ENCODE measurements at places on chromosomes 6 and 20.

DNA sequence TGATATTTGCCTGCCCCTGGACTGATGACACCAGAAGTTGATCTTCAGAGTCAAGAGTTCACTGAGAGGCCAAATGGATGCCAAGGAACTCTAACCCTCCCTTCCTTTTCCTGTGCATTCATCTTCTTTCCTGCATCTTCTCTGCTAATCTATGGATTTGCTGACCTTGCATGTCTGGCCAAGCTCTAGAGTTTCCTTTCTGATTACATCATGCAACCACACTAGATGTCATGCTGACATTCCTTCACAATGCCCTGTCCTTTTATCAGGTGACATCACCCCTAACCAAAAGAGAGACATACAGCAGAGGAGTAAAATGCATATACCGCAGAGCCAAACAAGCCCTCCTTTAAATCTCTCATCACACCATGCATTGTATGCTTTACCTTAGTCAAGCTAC is 487.6 kb downstream of the TFAP2A start:
- no peak for DNase-seq

DNA sequence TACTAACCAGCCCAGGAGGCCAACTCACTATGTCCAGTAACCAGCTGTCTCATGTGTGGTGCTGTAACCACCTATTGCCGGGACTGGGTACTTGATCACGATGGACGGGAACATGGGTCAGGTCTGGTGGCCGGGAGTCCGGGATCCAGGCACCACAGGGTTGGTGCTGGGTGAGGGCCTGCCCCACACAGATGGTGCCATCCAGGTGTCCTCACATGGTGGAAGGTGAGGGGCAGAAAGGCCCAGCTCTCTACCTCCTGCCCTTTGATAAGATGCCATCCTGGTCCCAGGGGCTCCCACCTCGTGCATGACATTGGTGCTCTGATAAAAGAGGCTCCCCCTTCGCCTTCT is 116.3 kb downstream of the TAF4 start:
- no peak for DNase-seq

DNA sequence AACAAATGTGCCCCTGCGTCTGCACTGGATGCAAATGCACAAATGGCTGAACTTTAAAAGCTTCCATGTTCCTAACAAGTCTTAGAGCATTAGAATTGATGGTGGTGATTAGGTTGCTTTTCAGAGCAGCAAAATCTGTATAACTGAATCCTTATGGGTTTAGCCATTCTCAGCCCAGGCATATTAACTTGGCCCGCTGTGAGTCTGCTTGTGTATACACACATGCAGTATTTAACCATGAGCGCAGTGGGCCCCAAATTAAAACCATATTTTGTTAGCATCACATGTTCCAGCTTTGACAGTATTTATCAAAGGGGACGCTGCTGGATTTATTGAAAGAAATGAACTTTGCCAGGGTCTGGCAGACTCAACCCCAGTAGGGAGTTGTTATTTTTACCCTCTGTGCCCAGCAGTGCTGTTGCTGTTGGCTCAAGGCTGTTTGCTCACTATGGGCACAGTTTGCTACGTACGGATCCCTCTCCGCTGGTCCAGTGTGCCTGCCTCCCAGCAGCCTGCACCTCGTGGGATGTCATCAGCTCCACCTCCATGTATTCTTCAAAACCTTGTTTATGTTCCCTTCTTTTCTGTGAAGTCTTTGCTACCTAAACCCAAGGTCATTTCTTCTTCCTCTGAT is 144.7 kb downstream of the QRSL1 start:
- DNase-seq: no peak

- DNase-seq: no peak
Observed at GRCh38 chr6:48449002-48449401, 338.0 kb upstream of the PTCHD4 start.

- no peak for DNase-seq
Observed at GRCh38 chr6:48613231-48613949, 502.4 kb upstream of the PTCHD4 start.

DNA sequence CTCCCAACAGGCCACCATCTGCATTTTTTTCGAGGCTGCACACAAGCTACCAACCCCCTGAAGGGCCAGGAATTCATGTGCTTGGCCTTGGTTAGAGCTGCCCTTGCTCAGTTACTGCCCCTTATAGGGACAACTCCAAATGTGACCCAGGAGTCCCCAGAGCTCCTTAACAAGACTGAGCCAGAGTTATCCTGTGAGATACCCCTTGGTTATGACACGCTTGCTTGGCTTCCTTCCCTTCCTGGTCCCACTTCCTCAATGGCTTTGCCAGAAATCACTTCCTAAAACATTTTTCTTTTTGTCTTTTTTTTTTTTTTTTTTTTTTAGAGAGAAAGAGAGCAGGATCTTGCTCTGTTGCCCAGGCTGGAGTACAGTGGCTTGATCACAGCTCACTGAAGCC is 8.9 kb downstream of the TREM1 start:
- no peak for DNase-seq

DNA sequence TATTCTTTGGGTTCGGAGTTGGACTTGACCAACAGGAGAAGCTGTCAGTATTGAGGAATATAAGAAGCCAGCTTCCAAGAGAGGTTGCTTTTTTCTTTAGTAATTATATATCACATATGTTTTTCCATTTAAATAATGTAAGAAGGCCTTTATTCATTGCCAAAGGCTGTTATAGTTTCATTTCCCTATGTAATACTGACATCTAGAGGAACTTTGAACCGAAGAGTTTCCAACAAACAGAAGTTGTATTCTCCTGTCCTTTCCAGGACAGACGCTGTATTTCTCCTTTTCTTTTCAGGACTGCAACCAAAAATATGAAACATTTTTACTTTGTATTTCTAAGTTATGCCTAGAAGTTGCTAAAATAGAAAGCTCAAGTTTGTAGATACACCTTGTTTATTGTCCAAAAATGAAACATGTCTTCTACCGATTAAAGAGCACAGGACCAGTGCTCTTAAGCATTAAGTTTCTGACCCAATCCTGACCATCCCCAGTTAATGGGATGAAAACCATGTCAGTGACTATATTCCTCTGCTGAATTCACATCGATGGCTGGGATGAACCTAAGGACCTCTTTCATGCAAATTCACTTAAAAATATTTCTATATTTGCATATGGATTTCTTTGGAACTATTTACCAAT is 55.1 kb downstream of the MYLK4 start:
- DNase-seq: no peak

GRCh38 chr6:38528196-38528965 is 111.3 kb downstream of the BTBD9 start:
- no peak for DNase-seq

- no peak for DNase-seq
Observed at GRCh38 chr20:53707371-53708055, 113.9 kb upstream of the ZNF217 start.

DNA sequence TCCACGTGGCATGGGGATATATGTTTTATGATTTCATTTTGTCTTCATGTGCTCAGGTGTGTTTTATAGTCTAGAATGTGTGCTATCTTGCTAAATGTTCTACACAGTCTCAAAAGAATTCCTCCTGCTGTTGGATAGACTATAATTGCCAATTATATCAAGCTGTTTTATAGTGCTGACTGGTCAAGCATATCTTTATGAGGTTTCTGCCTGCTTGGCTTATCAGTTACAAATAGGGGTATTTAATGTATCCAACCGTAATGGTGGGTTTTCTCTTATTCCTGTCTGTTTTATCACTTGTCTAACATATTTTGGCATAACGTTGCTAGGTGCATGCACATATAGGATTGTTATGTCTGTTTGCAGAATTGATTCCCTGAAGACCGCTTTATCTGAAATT is 201.3 kb downstream of the EYS start:
- no peak for DNase-seq

- DNase-seq: no peak
Observed at GRCh38 chr6:11672256-11672655, 106.3 kb downstream of the ADTRP start.

DNA sequence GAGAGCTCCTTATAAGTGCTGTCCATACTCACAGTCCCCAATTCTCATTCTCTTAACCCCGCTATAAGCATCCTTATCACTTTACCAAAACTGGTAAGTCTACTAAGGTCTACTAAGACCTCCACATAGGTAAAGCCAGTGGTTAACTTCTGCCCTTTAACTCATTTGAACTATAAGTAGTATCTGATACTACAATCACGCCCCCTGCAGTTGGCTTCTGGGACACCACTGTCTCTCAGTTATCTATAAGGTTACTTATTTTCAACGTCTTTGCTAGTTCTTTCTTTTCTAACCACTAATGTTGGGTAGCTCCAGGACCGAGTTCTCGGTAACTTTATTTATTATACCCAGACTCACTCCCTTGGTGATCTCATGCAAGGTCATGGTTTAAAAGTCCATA is 142.6 kb downstream of the ARHGAP18 start:
- peak; percentile 14 for DNase-seq

DNA sequence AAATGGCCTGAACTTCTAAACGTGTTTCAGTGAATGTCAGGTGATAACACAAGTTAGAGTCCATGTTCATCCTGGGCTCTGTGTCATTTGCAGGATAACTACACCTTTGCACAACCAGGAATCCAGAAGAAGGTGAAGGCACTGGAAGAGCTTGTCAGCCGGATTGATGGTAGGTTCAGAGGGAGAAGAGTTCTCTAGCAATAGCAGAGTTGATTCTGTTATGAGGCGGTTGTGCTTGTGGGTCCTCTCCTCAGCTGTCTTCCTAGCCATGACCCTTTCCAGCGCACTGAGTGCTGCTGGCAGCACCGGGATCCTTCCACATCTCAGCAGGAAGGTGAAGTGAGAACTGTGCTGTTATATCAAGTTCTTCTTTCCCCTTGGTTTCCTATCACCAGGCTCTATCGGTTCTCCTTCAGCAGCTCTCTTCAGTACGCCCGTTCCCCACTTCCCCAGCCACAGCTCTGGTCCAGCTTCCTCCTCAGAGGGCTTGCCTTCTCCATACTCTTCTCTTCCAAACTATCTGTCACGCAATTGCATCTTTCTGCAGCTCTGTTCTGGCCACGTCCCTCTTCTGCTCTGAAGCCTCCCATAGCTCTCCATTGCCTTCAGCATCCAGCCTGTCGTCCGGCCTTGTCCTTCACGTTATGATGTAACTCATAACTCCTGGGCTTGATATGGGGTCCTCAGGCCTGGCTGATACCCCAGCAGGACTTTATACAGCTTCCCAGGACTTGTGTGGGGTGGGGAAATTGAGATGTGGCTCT is 39.9 kb upstream of the RNF8 start:
- no peak for DNase-seq

DNA sequence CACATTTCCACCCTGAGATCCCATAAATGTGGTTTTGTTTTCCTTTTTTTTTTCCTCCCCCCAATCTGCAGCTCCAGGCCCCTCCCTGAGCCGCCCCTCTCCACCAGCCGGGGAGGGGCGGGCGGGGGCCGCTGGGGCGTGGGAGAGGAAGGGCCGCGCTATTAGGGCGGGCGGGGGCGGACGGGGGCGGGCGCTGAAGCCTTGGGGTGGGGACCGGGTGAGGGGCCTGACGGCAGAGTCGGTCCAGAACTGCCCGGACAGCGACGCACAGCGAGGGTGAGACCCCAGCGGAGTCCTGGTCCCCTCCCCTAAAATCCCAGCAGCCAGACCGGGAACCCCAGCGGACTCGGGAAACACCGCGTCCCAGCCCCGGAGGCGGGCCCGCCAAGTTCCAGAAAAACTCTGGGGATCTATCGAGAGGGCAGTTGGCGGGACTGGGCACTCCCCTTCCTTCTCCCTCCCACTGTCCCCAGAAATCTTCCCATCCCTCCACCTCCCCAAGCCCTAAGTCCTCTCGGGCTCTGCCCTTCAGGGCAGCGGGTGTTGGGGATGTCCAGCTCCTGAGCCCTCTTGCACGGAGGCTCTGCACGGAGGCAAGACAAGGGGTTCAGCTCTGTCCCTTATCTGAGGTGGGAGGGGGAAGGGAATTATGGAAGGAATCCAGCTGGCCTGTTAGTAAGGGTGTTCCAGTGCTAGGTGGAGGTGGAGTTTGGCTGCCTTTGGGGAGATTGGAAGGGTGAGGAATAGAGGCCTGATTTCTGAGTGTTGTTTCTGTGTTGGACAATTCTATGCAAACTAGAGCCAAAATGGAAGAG is at the start of gene PRICKLE4:
Gene PRICKLE4 (plus strand): TSS at position 232 of the 815 bp plus-strand sequence. CDS start 2,692 bp downstream, outside the sequence.
- DNase-seq: no peak

DNA sequence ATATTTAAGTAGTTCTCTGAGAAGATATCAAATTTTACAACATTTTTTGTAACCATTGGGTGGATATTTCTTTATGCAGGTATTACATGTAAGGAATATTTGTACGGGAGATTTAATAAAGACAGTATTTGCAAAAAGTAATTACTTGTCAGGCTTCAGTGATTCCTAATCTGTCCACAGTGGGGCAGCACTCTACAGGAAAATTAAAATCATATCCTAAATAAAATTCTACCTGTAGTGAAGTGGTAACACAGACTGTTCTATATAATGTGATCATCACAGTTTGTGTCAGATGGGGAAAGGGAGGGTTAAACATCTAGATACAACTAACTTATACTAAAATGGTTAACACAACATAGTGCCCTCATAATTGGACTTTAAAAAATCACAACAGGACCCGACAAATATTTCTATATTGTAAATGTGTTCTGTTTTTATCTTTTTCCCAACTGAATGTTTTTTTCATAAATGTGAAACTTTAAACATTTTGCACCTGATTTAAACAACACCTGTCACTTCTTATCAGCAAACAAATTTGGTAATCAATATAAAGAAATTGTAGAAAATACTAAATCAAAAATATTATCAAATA is 145.6 kb upstream of the MANEA start:
- peak; percentile 10 for DNase-seq

- DNase-seq: peak; percentile 34
Observed at GRCh38 chr20:57748601-57749130, 38.9 kb upstream of the PMEPA1 start.

GRCh38 chr20:53865901-53866793 is 204.2 kb downstream of the BCAS1 start:
- no peak for DNase-seq

- no peak for DNase-seq
Observed at GRCh38 chr6:24614648-24615047, 31.3 kb downstream of the KIAA0319 start.

DNA sequence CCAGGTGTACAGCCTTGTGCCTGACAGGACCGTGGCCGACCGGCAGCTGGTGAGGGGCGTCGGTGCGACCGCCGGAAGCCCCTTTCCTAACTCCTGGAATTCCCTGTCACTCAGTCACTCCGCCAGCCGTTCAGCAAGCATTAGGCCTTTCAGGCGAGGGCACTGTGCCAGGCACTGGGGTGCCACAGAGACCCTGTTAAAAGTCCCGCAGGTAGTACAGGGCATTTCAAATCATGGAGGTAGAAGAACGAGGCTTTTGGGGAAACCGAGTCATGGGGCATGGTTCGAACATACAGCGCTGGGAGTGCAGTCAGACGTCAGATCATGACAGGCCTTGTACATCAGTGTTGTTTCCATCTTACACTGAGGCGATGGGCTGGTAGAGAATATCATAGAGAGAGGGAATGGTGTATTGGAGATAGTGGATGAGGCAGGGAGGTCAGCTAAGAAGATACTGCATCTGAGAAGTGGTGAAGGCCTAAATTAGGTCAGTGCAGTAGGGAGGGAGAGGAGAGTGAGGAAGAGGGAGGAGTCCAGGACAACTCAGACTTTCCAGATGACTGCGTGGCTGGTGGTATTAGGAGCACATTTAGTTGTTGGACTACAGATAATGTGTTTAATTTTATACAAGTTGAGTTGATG is 892 bp upstream of the DXO start:
- no peak for DNase-seq

- no peak for DNase-seq
Observed at GRCh38 chr6:21332660-21333059, 260.9 kb upstream of the SOX4 start.

All from stimulated activated CD8-positive, alpha-beta memory T cell treated with anti-CD3 and anti-CD28 coated beads, Interleukin-2, amount 100 ng/mL, for 48 hours (primary cell).